ENCODE measurements at places on chromosomes 1 and 21. TPM values are rescaled to one million over a fixed set of nuclear protein-coding genes. Genes with fewer than 3 reads are reported as not detected.

Gene LCE6A
- not detected for total RNA-seq

Gene PCAT6
- 1.1 TPM for total RNA-seq

Gene CD52
- 454 TPM for total RNA-seq

Gene SNIP1
- 68.1 TPM for total RNA-seq

Gene RAB4A
- total RNA-seq: 47.1 TPM

Gene KCNA2
- 0.26 TPM for total RNA-seq

DNA sequence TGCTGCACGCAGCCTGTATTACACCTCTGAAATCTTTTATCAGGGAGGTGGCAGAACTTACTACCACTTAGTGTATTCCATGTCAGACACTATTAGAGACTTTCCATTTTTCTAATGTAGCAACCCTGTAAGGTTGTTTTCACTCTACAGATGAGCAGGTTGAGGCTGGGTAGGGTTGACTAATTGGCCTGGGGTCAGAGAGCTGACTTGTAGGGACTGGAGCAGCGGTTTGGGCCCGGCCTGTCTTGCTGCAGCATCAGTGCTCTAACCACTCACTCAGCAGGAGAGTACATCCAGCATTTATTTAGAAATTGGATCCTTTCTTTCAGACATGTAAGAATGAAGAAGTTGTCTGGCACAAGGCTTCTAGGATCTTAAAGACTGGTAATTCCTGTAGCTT lies 25.7 kb upstream of the NBL1 start:
- H3K27me3 ChIP-seq: no peaks in the 10 kb centered on the region
- DNase-seq: no peak
- no peak overlapping the region for H3K4me3 ChIP-seq
- no peaks in the 10 kb centered on the region for H3K4me1 ChIP-seq

DNA sequence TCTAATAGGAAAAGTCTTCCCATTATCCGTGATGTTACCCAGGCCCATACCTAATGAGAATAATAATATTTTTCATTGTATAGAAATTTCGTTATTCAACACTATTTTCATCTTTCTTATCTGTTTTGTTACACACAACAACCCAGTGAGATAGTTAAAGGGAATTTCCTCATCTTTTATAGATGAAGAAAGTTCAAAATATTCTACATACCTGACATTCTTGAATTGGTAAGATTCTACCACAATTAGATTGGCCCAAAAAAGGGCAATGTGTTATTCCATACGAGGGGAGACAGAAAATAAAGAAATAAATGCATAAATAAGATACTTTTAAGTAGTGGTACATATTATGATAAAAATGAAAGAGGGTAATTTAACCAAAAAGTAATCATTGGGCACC lies 405.5 kb upstream of the ADAMTS5 start:
- H3K27ac ChIP-seq: no peak overlapping the region
- no peaks in the 10 kb centered on the region for H3K36me3 ChIP-seq
- no peaks in the 10 kb centered on the region for H3K27me3 ChIP-seq
- no peak for DNase-seq
- H3K4me3 ChIP-seq: no peak overlapping the region
- H3K4me1 ChIP-seq: no peaks in the 10 kb centered on the region

- H3K27ac ChIP-seq: no peak overlapping the region
- H3K36me3 ChIP-seq: peaks cover 10% of the 10 kb centered on the region
- peaks cover 21% of the 10 kb centered on the region for H3K4me1 ChIP-seq
- no peak overlapping the region for H3K4me3 ChIP-seq
- no peaks in the 10 kb centered on the region for H3K27me3 ChIP-seq
- DNase-seq: no peak
These were observed 22.5 kb downstream of the VPS26C start for GRCh38 chr21:37244501-37245095.

DNA sequence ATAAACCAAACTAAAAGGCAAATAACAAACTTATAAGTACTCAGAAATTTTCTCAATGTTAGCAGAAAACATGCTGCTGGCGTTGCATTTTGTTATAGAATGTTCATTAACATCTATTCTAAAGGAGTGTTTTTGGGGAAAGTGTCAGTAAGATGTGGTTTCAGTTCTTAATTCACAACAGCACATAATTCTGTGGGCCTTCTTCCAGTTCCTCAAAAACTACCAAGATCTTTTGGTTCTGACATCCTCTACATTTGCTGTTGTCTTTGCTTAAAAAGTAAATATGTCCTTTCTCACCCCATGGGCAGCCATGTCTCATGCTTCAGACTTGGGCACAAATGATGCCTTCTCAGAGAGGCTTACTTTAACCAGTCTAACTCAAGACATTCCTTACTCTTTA lies 152.5 kb downstream of the CDC7 start:
- H3K4me3 ChIP-seq: no peak overlapping the region
- H3K36me3 ChIP-seq: no peaks in the 10 kb centered on the region
- H3K27ac ChIP-seq: no peak overlapping the region
- no peaks in the 10 kb centered on the region for H3K4me1 ChIP-seq
- H3K27me3 ChIP-seq: no peaks in the 10 kb centered on the region
- DNase-seq: no peak

GRCh38 chr1:26784023-26784871 lies 3.5 kb upstream of the PIGV start:
- H3K36me3 ChIP-seq: peaks cover 32% of the 10 kb centered on the region
- H3K27ac ChIP-seq: peak overlapping the region; percentile 26
- H3K4me3 ChIP-seq: no peak overlapping the region
- no peaks in the 10 kb centered on the region for H3K27me3 ChIP-seq
- peaks cover 51% of the 10 kb centered on the region for H3K4me1 ChIP-seq
- no peak for DNase-seq

- no peak for DNase-seq
- H3K4me3 ChIP-seq: no peak overlapping the region
- no peaks in the 10 kb centered on the region for H3K27me3 ChIP-seq
- H3K36me3 ChIP-seq: no peaks in the 10 kb centered on the region
These were observed 526.3 kb downstream of the MATN1 start for GRCh38 chr1:30196872-30197638.

DNA sequence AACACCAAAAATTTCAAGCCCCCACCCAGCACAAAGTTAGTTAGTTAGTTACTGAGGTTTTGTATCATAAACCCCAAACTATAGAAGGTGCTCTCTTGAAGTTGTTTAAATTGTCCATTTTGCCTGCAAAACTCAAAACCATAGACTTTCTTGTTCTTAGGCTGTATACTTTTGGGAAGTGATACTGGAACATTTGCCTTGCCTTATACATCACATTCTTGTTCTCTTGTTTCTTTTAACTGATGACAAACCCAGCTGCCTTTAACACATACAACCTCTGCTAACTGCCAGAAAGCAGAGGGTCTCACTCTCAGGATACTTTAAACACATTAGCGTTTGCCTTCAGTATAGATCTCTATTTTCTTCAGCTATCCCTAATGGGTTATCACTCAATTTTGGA lies 570.5 kb downstream of the MRPL39 start:
- DNase-seq: no peak
- no peaks in the 10 kb centered on the region for H3K4me1 ChIP-seq
- no peak overlapping the region for H3K4me3 ChIP-seq

DNA sequence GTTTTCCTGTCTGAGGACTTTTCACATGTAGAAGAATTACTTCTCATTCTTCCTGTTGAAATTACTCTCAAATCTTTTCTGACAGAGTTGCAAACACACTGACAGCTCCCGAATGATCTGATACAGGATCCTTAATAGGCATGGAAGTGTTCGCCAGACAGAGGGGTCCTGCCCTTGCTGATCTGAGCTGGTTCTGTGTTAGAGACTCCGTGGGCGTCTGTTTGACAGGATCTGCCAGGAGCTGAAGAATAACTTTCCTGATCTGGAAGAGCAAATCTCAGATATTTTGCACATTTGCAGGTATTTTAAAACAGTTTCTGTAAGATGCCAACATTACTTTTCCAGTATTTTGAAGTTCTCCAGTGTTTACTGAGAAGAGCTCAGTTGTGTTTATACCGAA lies 202.3 kb downstream of the DYRK1A start:
- H3K27me3 ChIP-seq: no peaks in the 10 kb centered on the region
- peaks cover 9% of the 10 kb centered on the region for H3K4me1 ChIP-seq
- no peaks in the 10 kb centered on the region for H3K36me3 ChIP-seq
- no peak for DNase-seq
- no peak overlapping the region for H3K4me3 ChIP-seq

- H3K36me3 ChIP-seq: no peaks in the 10 kb centered on the region
- no peak for DNase-seq
- H3K27ac ChIP-seq: no peak overlapping the region
- no peaks in the 10 kb centered on the region for H3K27me3 ChIP-seq
- no peak overlapping the region for H3K4me3 ChIP-seq
- H3K4me1 ChIP-seq: no peaks in the 10 kb centered on the region
These were observed 270.9 kb upstream of the PLXNA2 start for GRCh38 chr1:208515129-208515528.

DNA sequence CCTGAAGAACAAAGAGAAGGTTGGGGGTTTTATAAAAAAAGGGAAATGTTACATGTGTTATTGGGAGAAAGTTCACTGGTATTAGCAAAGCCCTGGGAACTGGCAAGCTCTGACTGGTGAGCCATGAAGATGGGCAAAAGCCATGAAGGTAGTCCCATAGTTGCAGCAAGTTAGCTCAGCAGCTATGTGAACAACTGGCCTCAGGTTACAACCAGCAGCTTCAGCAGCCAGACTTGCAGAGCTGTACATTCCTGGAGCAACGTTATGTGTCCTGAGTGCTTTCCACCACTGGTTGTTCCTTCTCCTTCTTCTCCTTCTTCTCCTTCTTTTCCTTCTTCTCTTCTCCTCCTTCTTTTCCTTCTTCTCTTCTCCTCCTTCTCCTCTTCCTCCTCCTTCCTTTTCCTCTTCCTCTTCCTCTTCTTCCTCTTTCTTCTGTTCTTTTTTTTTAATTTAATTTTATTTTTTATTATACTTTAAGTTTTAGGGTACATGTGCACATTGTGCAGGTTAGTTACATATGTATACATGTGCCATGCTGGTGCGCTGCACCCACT lies 56.1 kb upstream of the TLR5 start:
- H3K36me3 ChIP-seq: no peaks in the 10 kb centered on the region
- H3K4me1 ChIP-seq: no peaks in the 10 kb centered on the region
- DNase-seq: no peak
- no peaks in the 10 kb centered on the region for H3K27me3 ChIP-seq
- H3K27ac ChIP-seq: no peak overlapping the region

GRCh38 chr1:231866392-231867331 lies 240.1 kb downstream of the DISC1 start:
- H3K4me3 ChIP-seq: no peak overlapping the region
- H3K27ac ChIP-seq: no peak overlapping the region
- DNase-seq: peak; percentile 83

GRCh38 chr1:225049594-225049993 lies 120.1 kb downstream of the DNAH14 start:
- no peak for DNase-seq
- no peaks in the 10 kb centered on the region for H3K27me3 ChIP-seq
- no peaks in the 10 kb centered on the region for H3K4me1 ChIP-seq

- H3K4me1 ChIP-seq: no peaks in the 10 kb centered on the region
- peaks cover 3% of the 10 kb centered on the region for H3K27me3 ChIP-seq
- DNase-seq: no peak
- no peaks in the 10 kb centered on the region for H3K36me3 ChIP-seq
- no peak overlapping the region for H3K27ac ChIP-seq
- H3K4me3 ChIP-seq: no peak overlapping the region
These were observed 10.2 kb upstream of the SUSD4 start for GRCh38 chr1:223374064-223374610.

- H3K4me1 ChIP-seq: no peaks in the 10 kb centered on the region
- no peak overlapping the region for H3K4me3 ChIP-seq
- no peaks in the 10 kb centered on the region for H3K36me3 ChIP-seq
- no peak overlapping the region for H3K27ac ChIP-seq
- no peak for DNase-seq
- H3K27me3 ChIP-seq: no peaks in the 10 kb centered on the region
These were observed 158.5 kb downstream of the TSEN15 start for GRCh38 chr1:184210031-184210430.

DNA sequence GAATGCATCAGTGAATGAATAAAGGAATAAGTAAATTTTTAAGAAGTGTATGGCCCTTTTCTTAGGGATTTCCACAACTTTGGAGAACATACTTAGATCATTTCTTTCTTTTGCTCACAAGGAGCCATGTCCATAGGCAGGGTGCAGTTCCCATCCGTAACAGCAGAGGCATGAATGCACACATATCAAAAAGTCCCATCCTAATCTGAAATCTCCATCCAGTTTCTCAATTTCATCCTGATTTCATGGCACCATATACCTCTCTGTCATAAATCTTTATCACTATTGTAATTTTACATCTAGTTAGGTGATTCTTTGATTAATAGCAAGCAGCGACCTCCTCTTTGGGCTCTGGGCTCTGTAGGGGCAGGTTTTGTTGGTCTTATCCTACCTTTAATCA lies 359.2 kb downstream of the RRAGC start:
- H3K27ac ChIP-seq: no peak overlapping the region
- no peak for DNase-seq
- no peaks in the 10 kb centered on the region for H3K27me3 ChIP-seq
- H3K36me3 ChIP-seq: no peaks in the 10 kb centered on the region
- H3K4me1 ChIP-seq: no peaks in the 10 kb centered on the region

DNA sequence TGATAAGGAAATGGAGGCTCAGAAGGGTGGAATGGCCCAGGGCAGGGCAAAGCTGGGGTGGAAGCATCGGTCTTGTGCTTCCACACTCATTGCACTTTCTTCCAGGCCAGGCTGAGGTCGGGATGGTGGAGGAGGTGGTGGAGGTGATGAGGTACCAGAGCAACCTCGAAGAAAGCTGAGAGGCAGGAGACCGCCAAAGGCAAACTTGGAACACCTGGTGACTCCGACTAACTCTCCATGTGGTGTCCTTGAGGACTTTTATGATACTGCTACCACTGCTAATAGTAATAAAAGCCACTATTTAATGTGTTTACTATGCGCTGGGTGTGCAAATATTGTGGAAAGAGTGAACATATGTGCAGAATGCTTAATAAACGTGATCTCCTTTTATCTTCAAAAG lies 16.9 kb upstream of the BTG2 start:
- no peaks in the 10 kb centered on the region for H3K36me3 ChIP-seq
- DNase-seq: peak; percentile 33
- no peak overlapping the region for H3K4me3 ChIP-seq
- H3K27ac ChIP-seq: peak overlapping the region; percentile 98
- no peaks in the 10 kb centered on the region for H3K27me3 ChIP-seq
- H3K4me1 ChIP-seq: peaks cover 71% of the 10 kb centered on the region

DNA sequence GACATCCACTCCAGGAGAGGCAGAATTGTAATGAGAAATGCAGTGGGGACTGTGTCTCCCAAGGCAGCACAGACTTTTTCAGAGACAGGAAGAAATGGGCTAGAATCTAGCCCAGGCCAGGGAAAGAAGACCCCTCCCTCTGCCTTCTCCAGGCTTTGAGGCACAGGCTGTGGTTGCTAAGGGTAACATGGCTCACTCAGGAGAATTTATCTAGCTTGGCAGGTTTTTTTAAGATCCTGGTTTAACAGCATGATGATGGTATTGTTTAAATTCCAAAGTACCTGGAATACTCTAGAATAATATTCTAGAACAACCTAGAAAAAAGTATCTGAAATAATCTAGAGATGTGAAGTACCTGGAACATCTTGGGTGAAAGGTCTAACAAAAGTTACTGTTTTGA lies 125.6 kb downstream of the URB2 start:
- no peaks in the 10 kb centered on the region for H3K27me3 ChIP-seq
- no peak overlapping the region for H3K27ac ChIP-seq
- H3K4me3 ChIP-seq: no peak overlapping the region
- H3K36me3 ChIP-seq: no peaks in the 10 kb centered on the region
- peaks cover 4% of the 10 kb centered on the region for H3K4me1 ChIP-seq

Measured in natural killer cell (primary cell).